NCI-H748 treated with DMSO at 0.1 percent for 48 hours (cell line): ENCODE measurements at places on chromosomes 6 and 20.
A peak's percentile ranks its signal among the peaks of the same experiment; 100 is the strongest.

DNA sequence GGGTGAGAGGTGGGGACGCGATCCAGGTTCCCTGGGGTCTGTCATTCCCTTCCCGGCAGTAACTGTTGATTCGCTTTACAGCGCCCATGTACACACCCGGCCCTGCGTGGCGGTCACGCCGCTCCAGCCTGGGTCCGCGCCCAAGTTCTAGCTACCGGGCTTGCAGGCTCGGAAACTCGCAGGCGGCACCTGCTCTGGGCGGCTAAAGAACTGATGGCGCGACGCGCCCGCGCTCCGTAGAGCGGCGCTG is 1.4 kb upstream of the POU3F2 start:
- peak; percentile 65 for DNase-seq

GRCh38 chr6:151432651-151433050 is 19.3 kb downstream of the RMND1 start:
- DNase-seq = no peak

DNA sequence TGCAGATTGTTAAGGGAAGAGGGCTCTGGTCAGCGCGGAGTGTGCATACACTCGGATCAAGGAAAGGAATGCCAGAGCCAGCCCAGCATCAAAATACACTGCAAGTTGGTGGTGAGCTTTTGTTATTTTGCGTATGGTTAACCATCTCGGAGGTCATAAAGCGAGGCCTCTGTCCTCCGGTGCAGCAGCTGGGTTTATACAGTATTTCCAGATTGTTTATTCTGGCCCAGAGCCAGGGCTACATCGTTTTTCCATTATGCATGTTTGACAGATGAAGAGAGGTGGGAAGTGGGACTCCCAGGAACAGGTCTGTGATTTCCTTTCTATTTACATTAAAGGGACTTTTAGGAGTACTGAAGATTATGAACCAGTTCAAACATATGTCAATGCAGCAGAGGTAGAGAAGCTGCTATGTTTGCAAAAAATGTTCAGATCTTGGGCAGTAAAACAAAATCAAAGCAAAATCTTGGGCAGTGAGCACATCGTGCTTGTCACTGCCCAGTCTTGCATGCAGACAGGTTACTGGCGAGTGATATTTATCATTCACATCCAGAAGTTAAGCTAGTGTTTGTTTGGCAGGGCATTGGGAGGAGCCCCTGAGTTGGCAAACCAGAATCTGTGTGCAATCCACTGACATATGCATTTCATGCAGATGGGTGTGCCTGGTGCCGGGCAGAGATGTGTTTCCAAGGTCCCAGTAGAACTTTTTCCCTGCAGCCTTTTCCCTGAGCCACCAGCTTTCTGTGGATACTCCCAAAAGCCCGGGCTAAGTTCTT is 256.3 kb upstream of the TAB2 start:
- DNase-seq = peak; percentile 96

GRCh38 chr6:44642870-44643522 is 255.5 kb downstream of the CDC5L start:
- DNase-seq = peak; percentile 15

DNA sequence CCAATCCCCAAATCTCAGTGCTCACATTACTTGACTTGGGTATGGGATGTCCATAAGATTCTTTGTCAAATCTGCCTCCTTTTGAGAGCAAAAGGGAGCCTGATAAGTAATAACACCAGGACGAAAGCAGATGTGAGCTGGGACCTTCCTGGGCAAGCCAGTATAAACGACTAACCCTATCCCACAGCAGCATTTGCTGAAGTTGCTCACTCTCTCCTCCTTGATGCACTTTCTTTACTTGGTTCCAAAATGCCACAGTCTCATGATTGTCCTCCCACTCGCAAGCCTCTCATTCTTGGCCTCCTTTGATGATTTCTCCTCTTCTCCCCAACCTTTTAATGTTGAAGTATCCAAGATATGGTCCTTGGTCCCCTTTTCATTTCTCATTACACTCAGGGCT is 44.7 kb upstream of the TAGAP start:
- DNase-seq = no peak

DNA sequence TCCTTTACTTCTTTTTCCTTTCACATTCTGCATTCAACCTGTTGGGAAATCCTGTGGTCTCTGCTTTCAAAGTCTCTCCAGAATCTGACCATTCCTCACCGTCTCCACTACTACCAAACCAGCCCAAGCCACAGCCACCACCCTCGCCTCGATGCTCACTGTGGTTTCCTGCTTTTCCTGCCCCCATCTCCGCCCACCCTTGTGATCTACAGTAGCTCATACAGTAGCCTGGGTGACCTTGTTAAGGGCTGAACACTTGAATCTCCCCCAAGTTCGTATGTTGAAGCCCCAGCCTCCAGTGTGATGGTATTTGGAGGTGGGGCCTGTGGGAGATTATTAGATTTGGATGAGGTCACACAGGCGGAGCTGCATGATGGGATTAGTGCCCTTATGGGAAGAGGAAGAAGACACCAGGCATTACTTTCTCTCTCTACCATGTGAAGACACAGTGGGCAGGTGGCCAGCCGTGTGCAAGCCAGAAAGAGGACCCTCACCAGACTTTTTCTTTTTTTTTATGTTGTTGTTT is 189.0 kb upstream of the UST start:
- DNase-seq = no peak

- no peak for DNase-seq
Measured at GRCh38 chr6:143516690-143517446, 5.3 kb upstream of the FUCA2 start.

- no peak for DNase-seq
Measured at GRCh38 chr6:165643015-165643414, 20.0 kb downstream of the PDE10A start.

DNA sequence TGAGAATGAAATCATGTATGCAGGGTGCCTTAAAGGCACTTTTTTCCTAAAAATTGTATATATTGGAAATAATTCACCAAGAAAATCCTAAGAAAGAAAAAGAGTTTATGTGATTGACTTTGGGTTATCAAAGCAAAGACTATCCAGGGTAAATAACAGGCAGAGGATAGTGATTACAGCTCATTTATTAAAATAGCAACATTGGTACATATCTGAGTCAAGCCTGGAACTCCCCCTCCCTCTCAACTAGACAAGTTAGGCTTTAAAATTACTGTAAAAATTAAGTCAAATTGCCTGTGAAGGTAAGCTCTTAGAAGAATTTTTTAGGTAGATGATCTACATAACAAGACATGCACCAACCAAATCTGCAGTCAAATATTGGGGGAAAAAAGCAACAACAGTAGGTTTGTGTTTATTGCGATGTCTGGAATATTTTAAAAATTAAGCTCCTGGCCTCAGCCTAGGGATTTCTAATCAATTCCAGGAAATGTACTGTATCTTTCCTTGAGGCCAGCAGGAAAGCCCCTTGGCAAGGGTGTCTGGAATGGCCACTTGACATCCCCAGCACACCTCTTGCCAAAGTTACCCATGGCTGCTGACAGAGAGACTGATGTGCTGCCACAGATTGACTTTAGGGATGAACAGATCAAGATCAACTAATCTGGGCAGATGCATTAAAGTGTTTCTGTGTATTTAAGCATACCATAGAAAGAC is 31.2 kb upstream of the HBS1L start:
- DNase-seq = no peak

GRCh38 chr6:25025248-25025918 is 89.6 kb upstream of the RIPOR2 start:
- no peak for DNase-seq

DNA sequence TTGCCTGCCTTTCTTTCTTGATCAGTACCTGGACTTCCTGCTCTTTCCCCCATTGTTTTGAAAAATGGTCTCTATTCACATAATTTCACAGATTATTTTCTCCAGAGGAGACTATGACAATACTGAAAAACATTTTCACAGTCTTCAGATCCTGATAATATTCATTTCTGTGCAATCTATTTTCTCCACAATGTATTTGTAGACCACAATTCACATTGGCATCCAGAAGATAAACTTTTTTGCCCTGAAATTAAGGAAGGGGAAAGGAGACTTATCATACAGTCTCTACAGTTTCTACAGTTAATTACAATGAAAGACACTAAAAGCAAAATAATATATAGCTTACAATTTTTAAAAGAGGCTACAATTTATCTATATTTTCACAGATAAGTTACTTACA is 18.4 kb downstream of the LCA5 start:
- no peak for DNase-seq

DNA sequence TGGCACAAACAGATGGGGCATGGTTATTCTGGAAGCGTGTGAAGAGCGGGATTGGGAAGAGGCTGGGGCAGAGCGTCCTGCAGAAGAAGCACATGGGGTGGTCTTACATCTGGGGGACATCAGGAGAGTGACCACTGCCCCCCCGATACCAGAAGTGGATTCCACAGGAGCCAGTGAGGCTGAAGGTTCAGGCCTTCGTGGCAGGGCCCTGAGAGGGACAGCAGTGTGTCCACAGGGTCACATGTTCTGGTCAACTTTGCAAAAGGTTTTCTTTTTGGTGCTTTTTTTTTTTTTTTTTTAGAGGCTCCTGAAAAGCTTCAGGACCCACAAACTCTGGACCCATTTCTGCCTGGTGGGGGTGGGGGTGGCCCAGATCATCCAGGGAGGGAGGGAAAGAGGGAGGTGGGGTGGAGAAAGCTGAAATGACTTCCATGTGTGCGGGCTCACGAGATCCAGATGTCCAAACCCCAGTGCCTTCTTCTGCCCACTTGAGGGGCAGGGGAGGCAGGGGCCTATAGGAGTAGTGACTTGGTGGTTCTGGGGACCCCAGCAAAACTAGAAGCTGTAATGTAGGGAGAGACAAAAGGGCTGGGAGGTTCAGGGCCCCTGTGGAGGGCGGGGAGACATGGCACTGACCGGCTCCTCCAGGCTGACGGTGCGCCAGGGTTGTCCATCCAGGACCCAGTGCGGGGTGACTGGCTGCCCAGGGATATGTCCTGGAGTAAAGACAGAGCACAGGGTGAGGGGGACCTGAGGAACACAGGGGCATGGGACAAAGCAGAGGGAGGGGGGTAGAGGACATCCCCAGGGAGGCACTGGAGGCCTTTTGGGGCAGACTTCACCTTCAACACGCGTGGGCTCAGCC is 2.7 kb downstream of the ADAM33 start:
- DNase-seq = no peak

- DNase-seq = no peak
Measured at GRCh38 chr6:121520337-121521163, 85.1 kb downstream of the GJA1 start.

GRCh38 chr6:44182911-44183390 is 24.3 kb downstream of the CAPN11 start:
- DNase-seq = no peak

GRCh38 chr6:114258376-114258775 is 84.4 kb downstream of the HS3ST5 start:
- DNase-seq = no peak

DNA sequence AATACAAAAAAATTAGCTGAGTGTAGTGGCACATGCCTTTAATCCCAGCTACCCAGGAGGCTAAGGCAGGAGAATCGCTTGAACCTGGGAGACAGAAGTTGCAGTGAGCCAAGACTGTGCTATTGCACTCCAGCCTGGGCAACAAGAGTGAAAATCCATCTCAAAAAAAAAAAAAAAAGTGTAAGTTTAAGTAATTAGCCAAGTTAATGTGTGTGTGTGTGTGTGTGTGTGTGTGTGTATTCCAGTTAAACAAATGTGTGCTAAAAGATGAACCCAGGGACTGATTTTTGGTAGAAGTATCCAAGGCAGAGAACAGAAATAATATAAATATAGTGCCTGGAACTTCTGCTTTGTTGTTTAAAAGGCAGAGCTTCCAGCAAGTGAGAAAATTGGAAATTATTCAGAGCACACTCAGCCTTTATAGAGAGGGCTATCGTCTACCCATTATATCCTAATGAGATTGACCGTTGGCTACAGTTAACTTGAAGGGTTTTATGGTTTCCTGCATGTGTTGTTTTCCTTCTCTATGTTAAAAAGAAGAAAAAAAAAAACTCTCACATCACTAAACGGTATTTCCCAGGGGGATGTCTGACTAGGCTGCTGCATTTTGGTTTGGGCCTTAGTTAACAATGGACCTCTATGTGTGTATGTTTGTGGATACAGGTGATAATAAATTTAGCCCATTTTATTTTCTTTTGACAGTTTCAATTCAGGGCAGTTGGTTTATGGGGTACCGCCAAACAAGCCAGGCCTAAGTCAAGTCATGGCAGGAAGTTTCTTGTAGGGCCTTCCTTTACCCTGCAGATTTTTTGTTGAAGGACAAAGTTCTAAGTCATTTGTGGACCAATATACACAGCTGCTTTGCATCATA is 9.8 kb downstream of the SOX4 start:
- DNase-seq = peak; percentile 59
